ENCODE measurements at places on chromosomes 4 and X. TPM values are rescaled to one million over a fixed set of nuclear protein-coding genes. Genes with fewer than 3 reads are reported as not detected.

RENBP gene
- total RNA-seq: 10.3 TPM

ANAPC4 gene
- total RNA-seq: 15.0 TPM

COL25A1 gene
- total RNA-seq: under 0.01 TPM

GABRG1 gene
- total RNA-seq: not detected

ITIH6 gene
- not detected for total RNA-seq

FGB gene
- total RNA-seq: not detected

IL1RAPL1 gene
- total RNA-seq: not detected

ZGRF1 gene
- 1.2 TPM for total RNA-seq

CSAG2 gene
- not detected for total RNA-seq

PIGA gene
- 67.0 TPM for total RNA-seq

CDKL2 gene
- 0.90 TPM for total RNA-seq

DCLK2 gene
- under 0.01 TPM for total RNA-seq

KLHL15 gene
- 4.0 TPM for total RNA-seq

MAP3K15 gene
- total RNA-seq: under 0.01 TPM

MAGEA10 gene
- not detected for total RNA-seq

PNMA6A gene
- total RNA-seq: 0.53 TPM

TCEAL9 gene
- total RNA-seq: 66.6 TPM

Data from bronchial epithelial cell (primary cell).